ENCODE measurements at places on chromosomes 1 and 21.

GRCh38 chr1:115323366-115324004 lies 14.6 kb downstream of the NGF start:
- DNase-seq, result no peak

- DNase-seq, result no peak
Observed at GRCh38 chr1:37098237-37098636, 63.9 kb upstream of the GRIK3 start.

DNA sequence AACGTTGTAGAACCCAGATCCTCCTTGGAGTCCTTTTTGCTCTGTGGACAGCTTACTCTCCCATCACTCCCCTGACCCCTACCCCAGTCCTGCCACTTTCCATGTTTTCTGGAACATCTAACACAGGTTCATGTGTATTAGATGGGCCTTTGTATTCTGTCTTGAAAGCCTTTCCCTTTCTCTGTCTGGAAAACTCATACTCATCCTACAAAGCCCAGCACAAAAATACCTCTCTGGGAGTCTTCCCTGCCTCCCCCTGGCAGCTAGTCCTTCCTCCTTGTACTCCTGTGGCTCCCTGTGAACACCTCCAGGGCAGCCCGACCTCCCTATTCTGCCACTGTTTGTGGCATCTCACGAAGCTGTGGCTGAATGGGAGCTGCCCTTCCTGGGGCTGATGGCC lies 7.8 kb upstream of the HEYL start:
- DNase-seq, result no peak

DNA sequence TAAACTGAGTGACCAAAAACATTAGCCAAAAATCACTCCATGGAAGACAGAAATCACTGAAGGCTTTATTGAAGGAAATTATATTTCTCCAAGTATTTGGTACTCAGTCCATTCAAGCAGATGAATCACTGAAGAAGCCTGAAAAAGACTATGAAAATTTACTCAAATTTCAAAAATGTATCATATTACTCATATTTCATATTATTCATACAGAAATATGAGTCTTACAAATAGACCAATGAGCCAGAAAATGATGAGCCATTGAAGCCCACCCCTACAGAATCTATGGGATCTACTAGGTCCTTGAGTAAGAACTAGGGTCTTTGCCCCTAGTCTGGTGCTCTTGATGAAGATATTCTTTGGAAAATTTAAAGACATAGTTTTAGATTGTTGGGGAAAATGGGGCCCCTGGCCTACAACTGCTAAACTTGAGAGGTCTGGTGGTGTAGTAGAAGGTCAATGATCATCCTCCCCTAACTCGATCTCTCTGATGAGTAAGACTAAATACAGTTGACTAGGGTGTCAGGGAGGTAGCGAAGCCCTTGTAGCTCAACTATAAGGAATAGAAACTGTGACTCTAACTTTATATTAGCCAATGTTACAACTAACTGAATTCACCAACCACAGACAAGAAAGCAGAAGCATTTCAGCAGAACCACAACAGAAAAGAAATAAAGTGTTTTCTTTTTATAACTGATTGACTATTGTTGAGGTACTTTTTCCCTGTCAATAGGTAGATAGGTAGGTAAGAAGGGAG lies 81.0 kb downstream of the NOTCH2 start:
- DNase-seq, result no peak

DNA sequence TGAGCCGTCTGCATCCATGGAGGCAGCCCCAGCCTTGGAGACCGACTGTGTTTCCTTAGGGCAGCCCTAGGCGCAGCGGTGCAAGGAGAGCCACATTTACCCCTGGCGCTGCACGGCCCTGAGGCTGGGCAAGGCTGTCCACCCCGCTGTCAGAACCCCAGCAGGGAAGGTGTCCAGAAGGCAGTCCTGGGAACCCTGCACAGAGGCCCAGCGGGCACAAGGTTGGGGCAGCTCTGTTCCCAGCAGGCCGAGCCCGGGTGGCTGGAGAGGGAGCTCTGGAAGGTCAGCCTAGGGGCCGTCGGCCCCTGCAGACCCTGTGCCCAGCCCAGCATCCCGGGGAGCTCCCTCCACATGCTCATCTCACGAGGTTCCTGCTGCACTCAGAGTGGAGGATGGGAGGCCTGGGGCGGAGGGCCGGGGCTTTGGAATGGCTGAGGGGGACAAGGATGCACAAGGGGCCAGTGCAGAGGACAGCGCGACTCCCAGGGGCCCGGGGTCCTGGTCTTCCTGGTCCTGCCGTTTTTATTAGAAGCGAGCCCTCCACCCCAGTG lies 19.9 kb upstream of the SAMD11 start:
- no peak for DNase-seq

DNA sequence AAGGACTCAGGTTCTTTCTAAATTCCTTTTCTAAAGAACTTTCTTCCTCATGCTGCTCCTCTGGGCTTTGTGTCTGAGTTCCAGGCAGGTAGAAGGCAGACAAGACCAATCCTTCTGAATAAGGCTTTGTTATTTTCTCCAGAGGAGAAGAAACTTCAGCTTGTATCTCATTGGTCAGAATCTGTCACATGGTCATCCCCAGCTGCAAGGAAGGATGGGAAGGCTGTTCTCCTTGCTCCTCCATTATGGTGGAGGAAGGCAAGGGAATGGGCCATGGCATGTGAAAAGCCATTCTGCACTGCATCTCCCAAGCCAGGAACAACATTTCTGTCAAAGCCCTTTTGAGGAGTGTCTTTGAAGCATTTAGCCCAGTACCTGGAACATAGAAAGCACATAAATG lies 50.6 kb upstream of the NTPCR start:
- DNase-seq, result no peak

DNA sequence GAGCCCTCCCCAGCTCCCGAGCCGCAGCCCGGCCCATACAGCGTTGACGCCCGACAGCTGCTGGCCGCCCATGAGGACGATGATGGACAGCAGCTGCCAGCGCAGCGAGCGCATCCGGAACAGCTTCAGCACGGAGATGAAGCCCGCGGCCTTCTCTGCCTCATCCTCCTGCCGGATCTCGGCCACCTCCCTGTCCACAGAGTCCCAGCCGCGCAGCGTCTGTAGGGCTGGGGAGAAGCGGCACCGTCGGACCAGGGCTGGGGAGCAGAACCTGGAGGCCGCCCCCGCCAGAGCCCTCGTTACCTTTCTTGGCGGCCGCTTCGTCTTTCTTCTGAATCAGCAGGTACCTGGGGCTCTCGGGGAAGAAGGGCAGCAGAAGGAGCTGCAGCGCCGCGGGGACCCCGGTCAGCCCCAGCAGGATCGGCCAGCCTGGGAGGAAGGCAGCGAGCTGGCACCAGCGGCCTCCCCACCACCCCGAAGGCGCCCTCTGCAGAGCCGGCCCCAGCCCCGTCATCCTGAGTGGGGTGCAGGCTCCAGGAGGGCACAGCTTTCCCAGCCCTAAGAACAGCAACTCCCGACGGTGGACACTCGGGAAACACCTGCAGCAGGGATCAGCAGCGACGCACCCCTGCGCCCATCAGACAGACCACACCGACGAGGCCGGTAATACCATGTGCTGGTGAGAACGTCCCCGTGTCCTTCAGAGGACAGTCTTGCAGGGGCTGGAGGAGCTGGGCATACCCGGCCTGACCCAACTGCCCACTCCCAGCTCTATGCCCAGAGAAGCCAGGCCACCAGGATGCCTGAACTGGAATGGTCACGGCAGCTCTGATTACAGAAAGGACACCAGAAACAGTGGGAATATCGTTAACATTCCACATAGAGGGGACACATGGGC lies 13.8 kb upstream of the SLC2A7 start:
- DNase-seq, result no peak

GRCh38 chr1:215523128-215523861 lies 43.8 kb upstream of the KCTD3 start:
- DNase-seq, result no peak

- peak; percentile 17 for DNase-seq
Observed at GRCh38 chr1:2466958-2467554, 9.0 kb upstream of the PLCH2 start.

GRCh38 chr1:45530632-45531135 lies 9.0 kb upstream of the PRDX1 start:
- no peak for DNase-seq

GRCh38 chr1:191609305-191609704 lies 549.0 kb upstream of the RGS18 start:
- DNase-seq, result no peak

DNA sequence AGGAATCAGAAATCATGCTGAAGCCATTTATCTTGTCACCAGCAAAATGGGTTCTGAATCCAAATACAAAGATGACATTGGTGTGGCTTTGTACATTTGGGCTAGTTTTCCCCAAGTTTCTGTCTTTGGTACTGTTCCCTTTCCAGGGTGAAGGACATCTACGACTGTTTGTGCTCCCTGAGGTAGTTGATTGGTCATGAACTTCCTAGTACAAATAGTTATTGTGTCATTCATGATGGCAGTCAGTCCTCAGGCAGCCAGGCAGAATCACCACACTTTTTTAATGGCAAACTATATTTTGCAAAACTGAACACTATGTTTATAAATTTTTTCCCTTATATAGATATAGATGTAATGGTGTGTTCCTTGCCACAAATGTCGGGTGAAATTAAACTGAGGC lies 46.0 kb downstream of the CEP350 start:
- DNase-seq, result no peak

DNA sequence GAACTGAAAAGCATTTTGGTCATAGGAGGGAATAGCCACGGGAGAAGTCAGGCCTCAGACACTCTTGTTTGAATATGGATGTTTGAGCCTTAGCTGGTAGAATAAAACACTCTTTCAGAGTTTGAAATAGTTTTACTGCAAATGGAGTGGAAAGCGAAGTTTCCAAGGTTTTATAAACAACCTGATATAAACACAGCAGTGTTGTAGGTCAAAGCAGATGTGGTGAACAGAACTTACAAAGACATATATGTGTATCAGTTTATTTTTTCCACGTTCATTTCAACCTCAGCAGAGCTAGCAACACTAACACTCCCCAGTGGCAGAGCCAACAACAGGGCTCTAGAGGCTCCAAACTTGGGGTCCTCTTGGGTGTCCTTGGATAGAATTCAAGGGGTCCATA lies 89.9 kb downstream of the WLS start:
- DNase-seq, result no peak

GRCh38 chr21:17370263-17370662 lies 142.6 kb upstream of the CXADR start:
- DNase-seq, result no peak

- DNase-seq, result peak; percentile 11
Observed at GRCh38 chr21:46431884-46432488, 26.7 kb upstream of the DIP2A start.

GRCh38 chr1:154837034-154837671 lies 32.9 kb downstream of the KCNN3 start:
- no peak for DNase-seq

GRCh38 chr1:164671966-164672571 lies 113.1 kb downstream of the PBX1 start:
- DNase-seq, result no peak

GRCh38 chr1:246971090-246971721 lies 36.7 kb downstream of the ZNF695 start:
- peak; percentile 38 for DNase-seq

DNA sequence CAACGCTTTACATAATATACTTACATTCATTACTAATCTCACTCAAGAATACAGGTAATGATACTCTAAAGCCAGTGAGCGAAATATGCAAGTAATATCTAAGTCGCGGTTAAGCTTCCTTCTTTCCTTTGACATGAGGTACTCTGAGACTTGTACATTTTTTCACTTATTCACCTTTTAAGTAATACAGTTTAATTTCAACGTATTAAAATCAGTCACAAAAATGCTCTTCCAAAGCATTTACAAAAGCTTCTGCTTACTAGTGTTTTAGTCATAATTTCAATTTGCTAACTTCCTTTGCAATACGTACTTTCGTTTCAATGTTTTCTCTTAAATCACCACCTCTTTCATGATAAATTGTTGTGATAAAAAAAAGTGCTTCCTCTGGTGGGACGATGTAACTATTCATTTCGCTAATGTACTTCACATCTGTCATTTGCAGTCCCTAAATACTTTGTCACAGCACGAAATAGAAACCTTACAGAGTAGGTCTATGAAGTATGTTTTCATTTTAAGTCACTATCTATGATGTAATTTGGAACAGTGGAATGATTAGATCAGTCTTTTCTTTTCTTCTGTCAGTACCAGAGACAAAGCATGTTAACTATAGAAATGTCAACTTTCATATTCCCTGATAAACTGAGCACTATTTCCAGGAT lies 34.0 kb upstream of the ADGRL4 start:
- no peak for DNase-seq

GRCh38 chr1:33468531-33468930 lies 3.9 kb upstream of the ZSCAN20 start:
- no peak for DNase-seq

- no peak for DNase-seq
Observed at GRCh38 chr1:28412731-28413130, 43.2 kb downstream of the PHACTR4 start.

DNA sequence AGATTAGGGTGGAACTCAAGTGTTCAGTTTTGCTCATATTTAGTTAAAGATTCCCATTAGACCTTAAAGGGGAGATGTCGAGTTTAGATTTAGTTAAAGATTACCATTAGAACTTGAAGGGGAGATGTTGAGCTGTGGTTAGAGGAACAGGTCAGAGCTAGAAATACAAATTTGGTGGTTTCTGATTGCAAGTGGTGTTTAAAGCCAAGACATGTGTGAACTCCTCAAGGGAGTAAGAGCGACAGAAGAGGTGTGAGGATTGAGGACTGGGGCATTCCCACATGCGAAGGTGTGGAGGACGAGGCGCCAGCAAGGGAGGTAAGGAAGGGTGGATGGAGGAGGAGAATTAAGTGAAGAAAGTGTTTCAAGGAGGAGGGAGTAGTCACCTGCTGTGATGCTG lies 168.6 kb downstream of the IER5 start:
- DNase-seq, result no peak

DNA sequence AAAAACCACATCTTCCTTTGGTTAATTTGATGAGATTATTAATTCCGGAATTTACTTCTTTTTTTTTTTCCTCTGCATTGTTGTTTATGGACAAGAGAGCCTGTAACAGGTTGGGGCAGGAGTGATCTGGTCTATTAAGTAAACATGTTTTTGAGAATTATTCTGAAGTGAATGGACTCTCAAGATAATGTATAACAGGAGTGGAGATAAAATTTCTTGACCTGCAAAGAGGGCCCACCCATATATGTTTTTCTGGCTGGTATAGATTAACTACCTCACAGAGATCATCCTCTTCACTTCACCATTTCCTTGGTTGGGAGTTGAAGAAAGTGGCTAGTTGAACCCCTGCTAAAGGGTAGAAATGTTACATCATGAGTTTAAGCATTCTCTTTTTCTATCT lies 10.7 kb downstream of the DDI2 start:
- no peak for DNase-seq

- peak; percentile 60 for DNase-seq
Observed at GRCh38 chr1:41366455-41367287, 5.4 kb downstream of the FOXO6 start.

DNA sequence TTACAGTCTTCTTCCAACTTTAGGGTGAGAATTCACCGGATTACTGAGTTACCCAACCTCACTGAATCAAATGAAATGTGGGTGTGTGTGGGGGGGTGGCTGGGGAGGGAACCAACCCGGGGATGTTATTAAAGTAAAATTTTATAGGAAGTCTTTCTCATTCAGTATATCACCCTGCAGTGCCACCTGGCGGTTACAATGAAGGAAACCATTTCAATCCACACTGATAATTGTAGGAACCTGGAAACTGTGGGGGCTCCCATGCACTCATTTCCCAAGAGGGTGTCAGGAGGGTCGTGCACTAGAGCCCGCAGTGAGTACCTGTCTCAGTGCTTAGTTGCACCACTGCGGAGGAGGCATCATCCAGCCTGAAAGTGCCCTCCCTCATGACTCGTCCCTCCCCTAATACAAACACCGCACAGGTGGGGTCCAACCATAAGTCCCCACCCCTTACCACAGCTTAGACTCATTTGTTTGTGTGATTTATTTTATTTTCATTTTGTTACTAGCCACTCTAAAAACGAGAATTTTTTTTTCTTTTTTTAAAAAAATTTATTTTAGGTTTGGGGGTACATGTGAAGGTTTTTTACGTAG lies 29.1 kb upstream of the IGSF5 start:
- peak; percentile 19 for DNase-seq

All from CD4-positive, alpha-beta T cell treated with Interleukin-21 for 1 hour (primary cell).